ENCODE measurements at places on chromosomes 16 and 17.
A peak's percentile ranks its signal among the peaks of the same experiment; 100 is the strongest.

DNA sequence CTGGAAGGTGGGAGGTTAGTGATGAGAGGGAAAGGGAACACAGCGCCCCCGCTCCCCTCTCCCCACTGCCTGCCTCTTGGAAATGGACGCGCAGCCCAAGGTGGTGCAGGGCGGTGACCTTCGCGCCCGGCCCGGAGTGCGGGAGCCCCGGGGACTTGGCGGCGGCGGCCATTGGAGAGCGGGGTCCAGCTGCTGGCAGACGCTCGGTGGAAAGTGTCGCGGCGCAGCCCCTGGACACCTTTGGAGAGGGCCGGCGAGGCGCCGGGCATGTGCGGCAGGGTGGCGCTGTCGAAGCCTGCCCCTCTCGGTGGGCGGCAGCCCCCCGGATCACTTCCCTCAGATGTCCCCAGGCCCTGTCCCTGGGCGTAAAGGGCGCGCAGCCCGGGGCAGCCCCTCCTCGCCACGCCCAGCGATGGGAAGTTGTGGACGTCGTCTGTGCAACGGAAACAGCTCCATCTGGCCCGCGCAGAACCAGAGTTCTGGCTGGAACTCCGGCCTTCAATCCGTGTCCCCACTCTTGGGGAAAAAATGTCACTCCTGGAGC is 16.7 kb downstream of the SALL1 start:
- H3K27ac ChIP-seq: no peak overlapping the region
- H3K4me3 ChIP-seq: no peak overlapping the region
- no peaks in the 10 kb centered on the region for H3K4me1 ChIP-seq
- H3K36me3 ChIP-seq: no peaks in the 10 kb centered on the region
- no peak for DNase-seq
- H3K27me3 ChIP-seq: peaks cover 2% of the 10 kb centered on the region

GRCh38 chr17:5110816-5111215 is 862 bp downstream of the ZNF232 start:
- no peaks in the 10 kb centered on the region for H3K27me3 ChIP-seq
- H3K4me1 ChIP-seq: peaks cover 10% of the 10 kb centered on the region
- no peak overlapping the region for H3K27ac ChIP-seq
- DNase-seq: peak; percentile 29
- peaks cover 45% of the 10 kb centered on the region for H3K36me3 ChIP-seq

DNA sequence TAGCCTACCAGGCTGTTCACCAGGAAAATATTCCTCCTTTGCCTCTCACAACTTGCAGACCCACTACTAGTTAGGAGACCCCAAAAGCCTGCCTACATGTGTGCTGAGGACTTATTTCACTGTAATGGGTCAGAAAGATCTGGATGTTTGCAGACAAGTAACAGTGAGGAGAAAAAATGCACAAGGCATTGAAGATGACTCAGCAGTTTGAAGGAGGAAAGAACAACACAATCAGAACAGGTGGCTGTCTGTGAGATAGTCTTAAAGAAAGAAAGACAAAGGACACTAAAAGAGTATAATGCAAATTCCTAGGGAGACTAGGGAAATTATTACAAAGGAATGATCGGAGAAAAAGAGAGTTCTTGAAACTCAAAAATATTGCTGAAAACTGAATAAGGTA is 69.0 kb downstream of the ANKFN1 start:
- H3K36me3 ChIP-seq: no peaks in the 10 kb centered on the region
- no peak overlapping the region for H3K27ac ChIP-seq

DNA sequence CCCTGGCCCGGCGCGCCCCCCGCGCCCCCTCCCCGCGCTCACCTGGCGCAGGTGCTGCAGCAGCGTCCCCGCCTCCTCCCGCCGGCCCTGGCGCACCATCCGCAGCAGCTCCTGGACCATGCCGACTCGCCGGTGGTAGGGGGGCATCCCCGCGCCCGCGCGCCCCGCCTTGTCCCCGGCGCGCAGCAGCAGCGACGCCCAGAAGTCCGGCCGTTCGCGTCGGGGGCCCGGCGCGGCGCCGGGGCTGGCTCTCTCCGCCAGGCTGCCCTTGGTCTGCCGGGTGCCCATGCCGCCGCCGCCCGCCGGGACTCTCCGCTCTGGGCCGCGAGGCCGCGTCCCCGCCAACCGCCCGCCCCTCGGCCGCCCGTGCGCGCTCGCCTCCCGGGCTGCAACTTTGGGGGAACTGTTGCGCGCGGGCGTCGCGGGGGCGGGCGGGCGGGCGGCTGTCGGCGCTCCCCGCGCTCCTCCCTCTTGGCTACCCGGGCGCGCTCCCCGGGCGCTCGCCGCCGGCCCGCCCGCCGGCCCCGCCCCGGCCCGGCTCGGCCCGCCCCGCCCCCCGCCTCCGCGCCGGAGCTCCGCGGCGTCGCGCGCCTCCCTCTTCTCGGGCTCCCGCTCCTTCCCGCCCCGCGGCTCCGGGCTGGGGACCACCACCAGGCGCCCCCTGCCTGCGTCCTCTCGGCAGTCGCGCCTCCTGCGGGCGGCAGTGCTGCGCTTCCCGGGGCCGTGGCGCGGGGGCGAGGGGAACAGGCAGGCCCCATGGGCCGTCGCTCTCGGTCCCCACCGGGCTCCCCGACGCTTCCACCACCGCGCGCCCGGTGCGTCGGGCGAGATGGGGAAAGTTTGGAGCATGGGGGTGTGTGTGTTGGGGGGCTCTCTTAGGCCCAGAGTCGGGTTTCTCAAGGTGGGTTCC is at the start of gene LRRC75A:
Gene LRRC75A (minus strand): TSS at position 491 of the 910 bp plus-strand sequence. CDS start 203 bp downstream, at position 288.
- no peak within 1 kb of the TSS for H3K27ac ChIP-seq
- H3K36me3 ChIP-seq: no peaks in the 10 kb centered on the region
- DNase-seq: peak; percentile 91
- peaks cover 20% of the 10 kb centered on the region for H3K4me1 ChIP-seq

DNA sequence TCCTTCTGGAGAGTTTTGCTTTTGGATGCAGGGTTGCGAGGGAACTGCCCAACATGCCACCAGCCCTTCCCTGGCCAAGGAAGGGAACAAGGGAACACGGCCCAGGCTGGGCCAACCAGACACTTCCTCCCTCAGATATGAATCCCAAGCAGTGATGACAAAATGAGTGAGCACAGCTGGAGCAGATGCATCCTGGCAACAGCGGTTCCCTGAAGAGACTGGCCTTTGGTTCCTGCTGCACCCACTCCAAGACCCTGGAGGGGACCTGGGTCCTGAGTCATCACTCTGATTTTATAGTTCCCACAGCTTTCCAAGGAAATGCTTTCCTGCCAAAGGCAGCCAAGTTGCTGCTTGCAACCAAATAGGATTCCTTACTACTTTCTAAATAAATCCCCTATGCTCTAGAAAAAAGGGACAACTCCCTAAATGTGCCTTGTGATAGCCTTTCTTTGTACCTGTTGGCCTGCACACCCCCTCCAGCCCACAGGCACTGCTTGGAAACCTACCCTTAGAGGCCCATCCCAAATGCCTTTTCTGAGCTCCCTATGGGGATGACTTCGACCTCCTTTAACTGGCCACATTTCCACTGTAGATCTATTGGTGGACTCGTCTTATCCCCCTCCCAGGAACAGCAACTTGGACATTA is 5.3 kb downstream of the ST3GAL2 start:
- H3K27ac ChIP-seq: peak overlapping the region; percentile 88
- H3K4me1 ChIP-seq: peaks cover 68% of the 10 kb centered on the region
- DNase-seq: no peak
- H3K27me3 ChIP-seq: no peaks in the 10 kb centered on the region
- peaks cover 52% of the 10 kb centered on the region for H3K36me3 ChIP-seq

DNA sequence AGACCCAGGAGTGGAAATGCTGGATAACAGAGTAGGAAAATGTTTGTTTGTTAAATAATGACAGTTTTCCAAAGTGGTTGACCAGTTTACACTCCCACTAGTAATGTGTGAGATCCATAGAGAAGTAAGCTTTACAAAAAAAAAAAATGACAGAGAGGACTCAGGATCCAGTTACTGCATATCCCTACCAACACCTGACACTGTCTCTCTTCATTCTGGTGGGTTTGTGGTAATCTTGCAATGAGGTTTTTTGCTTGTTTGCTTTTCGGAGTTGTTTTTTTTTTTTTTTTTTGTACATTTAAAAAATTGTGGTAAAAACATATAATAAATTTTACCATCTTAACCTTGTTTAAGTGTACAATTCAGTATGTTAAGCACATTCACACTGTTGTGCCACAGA is 23.6 kb upstream of the HOXB9 start:
- no peak overlapping the region for H3K27ac ChIP-seq
- no peaks in the 10 kb centered on the region for H3K27me3 ChIP-seq
- H3K4me1 ChIP-seq: peaks cover 18% of the 10 kb centered on the region

DNA sequence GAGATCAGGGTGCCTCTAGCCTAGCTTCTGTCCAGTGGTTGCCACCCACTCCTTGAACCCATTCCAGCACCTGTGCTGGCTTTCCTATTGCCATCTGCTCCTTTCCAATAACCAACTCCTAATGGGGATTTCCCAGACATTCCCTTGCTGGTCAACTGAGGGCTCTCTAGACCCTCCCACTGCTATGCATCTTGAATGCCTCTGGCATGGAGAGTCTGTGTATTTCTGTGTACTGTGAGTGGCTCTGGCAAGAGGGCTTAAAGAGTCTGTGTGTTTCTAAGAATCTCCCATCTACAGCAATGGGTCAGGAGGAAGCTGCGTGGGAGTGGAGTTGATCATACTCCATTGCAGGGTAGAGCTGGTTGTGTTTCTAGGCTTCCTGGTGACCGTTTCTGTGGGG is 11.0 kb upstream of the EPN3 start:
- H3K4me1 ChIP-seq: no peaks in the 10 kb centered on the region
- no peak for DNase-seq
- H3K27me3 ChIP-seq: peaks cover 56% of the 10 kb centered on the region

- no peak overlapping the region for H3K27ac ChIP-seq
- H3K4me3 ChIP-seq: no peak overlapping the region
- no peaks in the 10 kb centered on the region for H3K27me3 ChIP-seq
- no peak for DNase-seq
- no peaks in the 10 kb centered on the region for H3K36me3 ChIP-seq
Measured at GRCh38 chr17:47870056-47870455, 19.1 kb upstream of the SP6 start.

GRCh38 chr16:47026947-47027346 is 53.5 kb upstream of the DNAJA2 start:
- DNase-seq: no peak
- H3K27me3 ChIP-seq: peaks cover 15% of the 10 kb centered on the region
- no peak overlapping the region for H3K27ac ChIP-seq

DNA sequence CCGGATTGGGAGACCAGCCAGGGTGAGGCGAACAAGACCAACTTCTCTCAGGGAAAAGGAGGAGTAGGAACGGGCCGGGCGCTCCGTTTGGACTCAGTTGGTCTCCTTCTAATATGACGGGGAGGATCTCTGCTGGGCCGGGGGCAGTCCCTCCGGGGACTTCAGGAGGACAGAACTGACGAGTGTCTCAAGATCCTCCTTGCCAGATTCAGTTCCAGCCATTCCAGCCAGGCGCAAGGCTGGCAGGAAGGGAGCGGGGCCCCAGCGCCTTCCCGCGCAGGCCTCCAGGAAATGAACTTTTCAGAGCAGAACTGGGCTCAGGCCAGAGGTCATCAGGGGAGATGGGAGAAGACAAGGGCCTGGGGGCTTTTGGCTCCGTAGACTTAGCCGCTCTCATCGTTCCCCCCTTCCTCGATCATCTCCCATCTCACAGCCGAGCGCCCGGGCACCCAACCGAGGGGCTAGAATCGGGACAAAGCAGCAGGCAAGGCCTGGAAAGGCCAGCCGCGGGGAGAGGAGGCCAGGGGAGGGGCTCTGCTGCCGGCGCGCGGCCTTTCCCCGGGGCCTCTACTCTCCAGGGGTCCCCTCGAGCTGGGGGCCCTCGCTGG is 1.6 kb downstream of the ZNF423 start:
- DNase-seq: no peak
- no peak overlapping the region for H3K4me3 ChIP-seq
- H3K36me3 ChIP-seq: no peaks in the 10 kb centered on the region
- H3K4me1 ChIP-seq: peaks cover 47% of the 10 kb centered on the region

GRCh38 chr17:28174352-28175046 is 132.0 kb downstream of the NLK start:
- H3K4me1 ChIP-seq: peaks cover 31% of the 10 kb centered on the region
- H3K27ac ChIP-seq: no peak overlapping the region
- H3K4me3 ChIP-seq: no peak overlapping the region

DNA sequence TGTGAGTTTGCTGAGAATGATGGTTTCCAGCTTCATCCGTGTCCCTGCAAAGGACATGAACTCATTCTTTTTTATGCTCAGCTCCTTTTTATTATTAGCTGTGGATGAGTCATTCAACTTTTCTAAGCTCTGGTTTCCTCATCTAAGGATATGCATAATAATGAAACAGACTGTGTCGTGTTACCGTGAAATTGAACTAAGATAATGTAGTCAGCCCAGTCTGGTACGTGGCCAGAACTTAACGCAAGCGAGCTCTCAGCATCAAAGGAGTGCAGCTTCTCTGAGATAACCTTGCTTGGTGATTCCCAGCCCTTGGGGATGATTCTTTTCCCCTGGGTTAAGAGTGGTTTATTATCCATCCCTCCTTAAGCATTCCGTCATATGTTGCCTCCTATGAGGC is 454.3 kb upstream of the EEF2KMT start:
- H3K36me3 ChIP-seq: no peaks in the 10 kb centered on the region
- no peak for DNase-seq
- H3K4me1 ChIP-seq: no peaks in the 10 kb centered on the region
- H3K27ac ChIP-seq: no peak overlapping the region
- H3K4me3 ChIP-seq: no peak overlapping the region
- H3K27me3 ChIP-seq: no peaks in the 10 kb centered on the region

- no peak overlapping the region for H3K27ac ChIP-seq
- no peaks in the 10 kb centered on the region for H3K4me1 ChIP-seq
- no peak for DNase-seq
- no peak overlapping the region for H3K4me3 ChIP-seq
- H3K36me3 ChIP-seq: no peaks in the 10 kb centered on the region
Measured at GRCh38 chr16:56911771-56912571, 20.0 kb upstream of the HERPUD1 start.

DNA sequence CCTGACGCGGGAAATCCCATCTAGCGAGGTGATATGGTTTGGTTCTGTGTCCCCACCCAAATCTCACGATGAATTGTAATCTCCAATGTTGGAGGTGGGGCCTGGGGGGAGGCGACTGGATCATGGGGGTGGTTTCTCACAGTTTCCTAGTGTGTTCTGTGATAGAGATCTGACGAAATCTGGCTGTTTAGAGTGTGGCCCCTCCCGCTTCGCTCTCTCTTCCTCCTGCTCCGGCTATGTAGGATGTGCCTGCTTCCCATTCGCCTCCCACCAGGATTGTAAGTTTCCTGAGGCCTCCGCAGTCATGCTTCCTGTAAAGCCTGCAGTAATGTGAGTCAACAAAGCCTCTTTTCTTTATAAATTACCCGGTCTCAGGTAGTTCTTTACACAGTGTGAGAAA is 31.6 kb downstream of the IFT140 start:
- DNase-seq: no peak
- peaks cover 8% of the 10 kb centered on the region for H3K4me1 ChIP-seq
- H3K27ac ChIP-seq: no peak overlapping the region
- H3K4me3 ChIP-seq: no peak overlapping the region
- no peaks in the 10 kb centered on the region for H3K36me3 ChIP-seq
- no peaks in the 10 kb centered on the region for H3K27me3 ChIP-seq

DNA sequence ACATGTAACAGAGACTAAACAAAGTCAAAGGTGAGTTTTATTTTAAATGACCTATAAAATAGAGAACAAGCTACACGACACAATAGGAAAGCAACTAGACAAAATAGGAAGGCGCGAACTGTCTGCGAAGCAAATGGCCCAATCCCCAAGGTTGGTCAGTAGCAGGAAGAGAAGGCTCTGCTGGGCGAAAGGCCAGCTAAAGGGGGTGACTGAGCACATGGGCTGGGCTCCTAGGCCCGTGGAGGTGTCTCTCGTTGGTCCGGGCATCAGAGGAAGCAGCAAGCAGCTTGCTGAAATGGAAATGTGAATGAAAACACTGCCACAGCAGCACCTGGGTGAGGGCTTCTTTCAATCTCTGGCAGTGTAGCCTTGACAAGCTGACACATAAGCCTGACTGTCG is 129.4 kb downstream of the ZNF778 start:
- peaks cover 33% of the 10 kb centered on the region for H3K36me3 ChIP-seq
- H3K27me3 ChIP-seq: no peaks in the 10 kb centered on the region
- no peak overlapping the region for H3K4me3 ChIP-seq
- no peak overlapping the region for H3K27ac ChIP-seq

Measured in K562 (cell line).